Activated CD4-positive, alpha-beta T cell treated with anti-CD3 and anti-CD28 coated beads, Interleukin-2, amount 10 ng/mL, durations not matched to agents 24 days and 14 days (primary cell): ENCODE measurements at places on chromosomes 12 and 14. TPM values are rescaled to one million over a fixed set of nuclear protein-coding genes. Genes with fewer than 3 reads are reported as not detected.

- no peak for DNase-seq
Measured at GRCh38 chr12:125220404-125221273, 155.4 kb downstream of the AACS start.

CISTR gene
- total RNA-seq: not detected in 2 replicates

OR6C2 gene
- total RNA-seq: not detected in 2 replicates

GRCh38 chr12:58695263-58695662, 225.0 kb downstream of the LRIG3 start:
- DNase-seq: no peak

DNA sequence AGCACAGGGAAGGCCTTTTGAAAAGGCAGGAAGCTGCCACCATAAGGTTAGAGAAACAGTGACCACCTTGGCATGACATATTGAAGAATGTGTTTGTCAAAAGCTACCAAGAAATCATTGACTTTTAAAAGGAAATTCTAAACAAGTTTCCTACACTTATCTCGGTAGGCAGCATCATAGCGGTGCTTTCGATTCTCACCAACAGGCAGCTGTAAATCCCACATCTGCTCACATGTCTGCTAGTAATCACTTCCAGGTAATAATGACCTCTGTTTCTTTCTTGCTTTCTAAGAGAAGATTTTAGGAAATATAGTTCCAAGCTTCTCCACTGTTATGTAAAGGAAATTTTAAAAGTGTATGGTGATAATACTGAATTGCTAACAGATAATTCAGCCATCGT, 821.1 kb upstream of the FOXG1 start:
- no peak for DNase-seq

DNA sequence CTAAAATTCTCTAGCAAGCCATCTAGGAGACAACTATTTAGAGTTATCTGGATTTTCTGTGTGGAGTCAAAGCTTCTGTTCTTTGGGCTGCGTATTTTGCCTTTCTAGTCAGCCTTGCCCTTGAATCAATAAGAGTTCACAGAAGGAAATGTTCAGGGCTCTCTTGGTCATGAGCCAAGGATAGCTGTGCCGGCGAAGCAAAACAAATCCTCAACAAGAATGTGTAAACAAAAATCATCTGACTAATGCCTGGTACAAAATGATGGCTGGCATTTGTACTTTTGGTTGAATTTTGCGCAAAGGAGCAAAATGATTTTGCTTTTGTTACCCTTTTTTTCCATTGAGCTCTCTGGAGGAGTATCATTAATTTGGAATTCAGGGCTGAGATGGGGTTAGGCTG, 171.1 kb downstream of the DACT1 start:
- no peak for DNase-seq

- DNase-seq: no peak
Measured at GRCh38 chr12:95460896-95461295, 13.1 kb upstream of the METAP2 start.

- peak; percentile 64 for DNase-seq
Measured at GRCh38 chr12:43676183-43676813, 82.3 kb downstream of the PUS7L start.

DNA sequence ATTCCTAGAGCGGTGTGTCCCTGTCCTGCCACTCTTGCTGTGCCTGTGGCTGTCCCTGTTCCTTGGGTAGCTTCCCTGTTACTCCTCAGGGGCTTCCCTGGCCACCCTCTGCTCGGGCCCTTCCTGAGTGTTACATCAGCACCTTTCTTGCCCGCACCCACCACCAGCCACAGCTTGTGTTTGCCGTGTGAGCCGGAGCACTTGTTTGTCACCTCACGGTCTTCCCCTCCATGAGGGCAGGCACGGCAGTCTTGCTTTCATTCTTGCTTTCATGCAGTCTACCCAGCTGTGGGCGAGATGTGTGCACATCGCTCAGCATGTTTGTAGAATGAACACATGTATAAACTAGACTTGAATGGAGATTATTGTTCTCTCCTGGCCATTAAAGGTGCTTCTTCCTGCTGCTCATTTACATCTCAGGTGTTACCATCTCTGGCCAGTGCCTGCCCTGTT, 42.0 kb downstream of the TRAF3 start:
- DNase-seq: peak; percentile 90

ENDOU gene
- total RNA-seq: 0.09 TPM in 1 of 2 replicates, not detected in the other

DNA sequence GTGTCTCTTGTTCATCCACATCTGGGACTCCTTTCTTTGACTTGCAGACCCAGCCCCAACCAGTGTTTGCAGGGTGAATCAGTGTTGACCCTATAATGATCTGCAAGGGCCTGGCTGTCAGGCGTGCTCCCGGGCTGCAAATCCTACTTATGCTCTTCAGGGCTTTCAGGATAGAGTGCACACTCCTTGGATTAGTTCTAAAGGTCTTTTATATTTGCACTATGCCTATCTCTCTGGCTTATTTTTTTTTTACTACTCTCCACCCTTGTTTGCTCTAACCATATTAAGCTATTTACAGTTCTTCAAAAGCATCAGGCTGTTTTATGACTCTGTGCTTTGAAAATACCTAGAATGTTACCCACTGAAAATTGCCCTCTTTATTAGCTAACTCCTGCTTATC, 4.3 kb upstream of the PRICKLE1 start:
- no peak for DNase-seq

GRCh38 chr12:16674885-16675284, 68.9 kb upstream of the LMO3 start:
- DNase-seq: no peak

- no peak for DNase-seq
Measured at GRCh38 chr12:25187781-25188180, 7.2 kb downstream of the DNAI7 start.

KRT79 gene
- 0.33 TPM in 1 of 2 replicates, not detected in the other for total RNA-seq

DPF3 gene
- total RNA-seq: 1.5 and 2.8 TPM in 2 replicates

TEAD4 gene
- total RNA-seq: 14.2 and 18.8 TPM in 2 replicates

DNA sequence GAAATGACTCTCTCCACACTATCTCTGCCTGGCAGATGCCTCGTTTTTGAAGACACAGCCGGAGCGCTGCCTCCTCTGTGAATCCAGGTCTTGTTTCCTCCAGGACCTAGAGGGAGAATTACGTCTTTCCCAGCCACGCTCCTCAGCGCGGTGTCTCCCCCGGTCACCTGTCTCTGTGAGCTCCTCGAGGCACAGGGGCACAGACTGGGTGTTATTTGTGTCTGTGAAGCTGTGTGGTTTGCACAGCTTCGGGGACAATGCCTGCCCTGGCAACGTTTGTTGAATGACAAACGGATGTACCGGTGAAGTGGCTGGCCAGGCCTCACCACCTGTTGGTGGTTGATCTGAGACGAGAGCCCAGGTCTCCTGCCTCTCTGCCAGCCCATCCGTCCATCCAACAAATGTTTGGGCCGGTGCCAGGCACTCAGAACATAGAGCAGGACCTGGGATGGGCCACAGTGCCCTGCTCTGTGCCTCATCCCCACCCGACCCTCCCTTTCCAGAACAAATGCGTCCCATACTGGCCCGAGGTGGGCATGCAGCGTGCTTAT, 6.1 kb downstream of the PTPN6 start:
- no peak for DNase-seq

DNA sequence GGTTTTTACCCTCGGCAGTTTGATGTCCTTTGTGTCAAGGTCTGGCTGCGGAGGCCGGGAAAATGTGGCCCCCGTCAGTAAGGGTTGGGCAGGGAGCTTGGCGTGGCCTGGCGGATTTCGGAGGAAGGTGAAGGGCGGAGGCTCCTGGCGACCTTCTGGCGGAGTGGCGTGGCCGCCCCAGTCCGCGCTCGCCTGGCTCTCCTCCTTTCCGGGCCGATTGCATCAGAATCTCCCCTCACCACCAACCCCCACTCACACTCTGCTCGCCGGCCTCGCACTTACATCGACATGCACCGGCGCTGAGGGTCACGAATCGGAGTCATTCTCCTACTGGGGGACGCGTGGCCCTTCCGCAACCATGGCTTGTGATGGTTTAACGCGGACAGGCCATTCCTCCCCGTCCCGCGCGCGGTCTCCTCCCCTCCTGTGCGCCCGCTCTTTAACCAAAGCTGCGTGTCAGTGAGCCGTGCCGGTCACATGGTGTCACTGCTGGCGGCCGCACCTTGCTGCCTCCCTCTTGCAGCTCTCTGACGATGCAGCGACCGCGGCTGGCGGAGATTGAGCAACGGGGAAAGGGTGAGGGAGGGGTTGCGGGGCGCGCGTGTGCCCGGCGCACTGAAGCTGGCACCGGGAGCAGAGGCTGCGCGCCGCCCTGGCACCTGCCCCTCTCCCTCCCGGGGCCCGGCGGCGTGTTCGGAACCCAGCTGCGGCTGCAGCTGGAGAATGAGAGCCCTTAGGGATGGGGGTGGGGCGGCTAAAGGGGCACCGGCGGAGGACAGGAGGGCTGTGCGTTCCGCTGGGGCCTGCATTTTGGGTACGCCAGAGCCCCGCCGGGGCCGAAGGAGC, at the start of gene SLC38A1:
SLC38A1 (minus strand) TSS at position 461 of the 846 bp plus-strand sequence. CDS start 29,243 bp downstream, outside the sequence.
- peak; percentile 96 for DNase-seq

DNA sequence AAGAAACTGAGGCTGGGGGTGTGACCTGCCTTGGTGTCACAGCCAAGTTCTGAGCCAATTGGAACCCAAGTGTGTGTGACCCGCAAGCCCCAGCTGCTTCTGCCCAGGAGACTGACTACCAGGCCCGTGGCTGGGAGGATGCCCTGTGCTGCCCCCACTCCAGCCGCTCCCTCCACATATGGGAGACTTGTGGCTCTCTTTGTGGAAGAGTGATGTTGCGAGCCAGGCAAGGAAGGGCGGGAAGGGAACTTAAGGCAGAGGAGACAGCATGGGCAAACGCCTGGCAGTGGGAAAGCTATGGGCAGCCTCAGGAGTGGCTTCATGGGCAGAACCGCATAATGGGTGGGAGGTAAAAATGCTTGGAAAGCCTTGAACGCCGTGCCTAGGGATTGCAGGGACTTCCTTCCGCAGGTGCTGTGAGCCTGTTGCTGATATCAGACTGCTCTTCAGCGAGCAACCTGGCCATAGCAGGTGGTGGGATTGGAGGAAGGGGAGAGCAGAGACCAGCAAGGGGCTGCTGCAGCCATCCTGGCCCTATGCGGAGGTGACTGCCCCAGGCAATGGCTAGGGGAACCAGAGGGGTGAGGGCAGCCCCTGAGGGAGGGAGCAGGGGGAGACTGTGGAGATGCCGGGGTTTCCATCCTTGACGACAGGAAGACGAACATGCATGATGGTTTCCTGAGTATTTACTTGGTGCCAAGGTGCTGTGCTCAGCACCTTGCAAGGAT, 115.7 kb downstream of the LGMN start:
- DNase-seq: no peak

MFAP5 gene
- not detected in 2 replicates for total RNA-seq

- peak; percentile 35 for DNase-seq
Measured at GRCh38 chr12:32377344-32378055, 21.9 kb upstream of the FGD4 start.

PKP2 gene
- total RNA-seq: not detected in 2 replicates

ACSS3 gene
- total RNA-seq: not detected in 2 replicates

APOF gene
- total RNA-seq: not detected in 2 replicates

- DNase-seq: no peak
Measured at GRCh38 chr12:127819056-127819455, 447.9 kb upstream of the TMEM132C start.

- DNase-seq: no peak
Measured at GRCh38 chr12:96769400-96769799, 137.7 kb upstream of the NEDD1 start.

DNA sequence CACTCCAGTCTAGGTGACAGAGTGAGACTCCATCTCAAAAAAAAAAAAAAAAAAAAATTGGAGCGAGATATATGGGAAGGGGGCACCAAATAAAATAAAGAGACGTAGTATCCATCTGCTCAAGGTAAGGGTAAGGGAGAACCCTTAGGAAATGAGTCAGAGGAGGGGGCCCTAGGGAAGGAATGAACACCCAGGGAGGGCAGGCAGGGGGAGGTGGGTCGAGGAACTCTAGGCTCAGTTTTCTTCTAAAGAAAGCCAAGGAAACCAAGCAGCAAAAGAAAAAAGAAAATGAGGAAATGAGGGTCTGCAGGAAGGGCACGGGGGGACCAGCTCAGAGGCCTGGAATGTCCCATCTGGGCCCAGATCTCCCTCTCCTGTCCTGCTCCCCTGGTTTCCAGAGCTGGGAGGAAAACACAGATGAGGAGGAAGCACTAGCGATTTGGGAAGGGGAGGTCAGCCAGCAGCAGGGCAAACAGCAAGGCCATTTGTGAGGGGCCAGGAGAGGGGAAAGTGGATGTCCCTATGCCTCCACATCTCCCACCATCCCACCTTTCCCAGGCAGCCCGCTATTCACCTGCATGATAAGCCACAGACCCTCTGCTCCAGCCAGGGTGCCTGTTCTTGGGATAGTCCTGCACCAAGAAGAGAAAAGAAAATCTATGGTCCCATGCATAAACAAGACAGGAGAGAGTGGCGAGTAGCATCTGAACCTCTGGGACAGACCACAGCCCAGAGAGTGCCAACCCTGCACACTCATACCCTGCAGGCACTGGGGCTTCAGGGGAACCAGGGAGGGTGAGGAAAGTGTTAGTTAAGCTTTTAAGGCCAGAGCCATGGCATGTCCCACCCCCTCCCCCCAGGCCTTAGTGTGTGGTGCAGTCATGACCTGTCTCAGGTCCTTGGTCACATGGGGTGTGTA, 11.9 kb downstream of the SPRYD3 start:
- DNase-seq: no peak

DNA sequence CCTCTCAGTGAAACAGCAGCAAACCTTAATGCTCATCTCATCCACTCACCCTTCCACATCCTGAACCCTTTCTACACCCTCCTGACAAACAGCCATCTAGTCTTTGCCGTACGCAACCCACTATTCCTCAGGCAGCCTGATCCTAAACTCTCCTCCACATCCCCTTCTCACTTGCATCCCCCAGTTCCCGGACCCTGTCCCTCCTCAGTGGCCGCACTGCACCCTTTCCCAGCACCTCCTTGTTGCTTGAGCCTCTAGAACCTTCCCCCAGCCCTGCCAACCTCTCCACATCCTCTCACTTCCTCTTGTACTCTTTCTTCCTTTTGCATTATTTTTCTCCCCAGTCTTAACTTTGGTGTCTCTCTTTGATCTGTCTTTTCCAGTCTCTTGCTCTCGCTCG, 42.9 kb downstream of the IQSEC3 start:
- no peak for DNase-seq

DDX55 gene
- 68.2 and 72.0 TPM in 2 replicates for total RNA-seq

DNA sequence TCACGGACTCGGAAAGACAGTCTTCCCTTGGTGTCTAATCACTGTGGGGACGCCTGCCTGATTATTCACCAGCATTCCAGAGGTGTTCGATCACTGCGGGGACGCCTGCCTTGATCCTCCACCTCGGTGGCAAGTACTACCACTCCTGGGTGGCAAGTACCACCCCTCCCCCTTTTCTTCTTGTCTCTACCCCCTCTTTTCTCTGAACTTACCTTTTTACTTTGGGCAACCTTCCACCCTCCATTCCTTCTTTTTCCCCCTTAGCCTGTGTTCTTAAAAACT, 12.0 kb upstream of the LGMN start:
- no peak for DNase-seq

ZDHHC22 gene
- not detected in 2 replicates for total RNA-seq
